ENCODE measurements at places on chromosomes 5 and 9.

GRCh38 chr5:65152131-65152530, 329.6 kb downstream of the ADAMTS6 start:
- no peaks in the 10 kb centered on the region for H3K4me1 ChIP-seq
- H3K27ac ChIP-seq = no peak overlapping the region
- no peak overlapping the region for H3K4me3 ChIP-seq
- DNase-seq = no peak

DNA sequence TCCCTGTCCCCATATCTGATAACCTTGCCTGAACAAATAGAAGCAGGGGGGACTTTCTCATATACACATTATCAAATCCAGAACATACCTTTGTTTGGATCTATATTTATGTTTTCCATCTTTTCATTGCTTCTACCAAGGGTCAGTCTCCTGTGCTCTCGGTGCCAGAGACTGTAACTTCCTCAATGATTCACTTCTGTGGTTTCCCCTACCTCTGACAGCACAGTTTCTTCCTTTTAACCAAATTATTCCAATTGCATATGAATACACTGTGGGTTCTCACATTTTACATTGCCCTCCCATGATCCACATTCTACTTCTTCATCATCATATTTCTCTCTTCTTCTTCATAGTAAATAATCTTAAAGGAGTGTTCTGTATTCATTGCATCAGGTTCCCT, 32.2 kb downstream of the NMUR2 start:
- no peaks in the 10 kb centered on the region for H3K4me1 ChIP-seq
- H3K27me3 ChIP-seq = no peaks in the 10 kb centered on the region
- no peak overlapping the region for H3K27ac ChIP-seq
- DNase-seq = no peak

GRCh38 chr9:115006660-115007059, 76.3 kb upstream of the TNFSF8 start:
- H3K4me1 ChIP-seq = no peaks in the 10 kb centered on the region
- no peaks in the 10 kb centered on the region for H3K27me3 ChIP-seq
- no peak for DNase-seq
- H3K4me3 ChIP-seq = no peak overlapping the region
- H3K36me3 ChIP-seq = no peaks in the 10 kb centered on the region

DNA sequence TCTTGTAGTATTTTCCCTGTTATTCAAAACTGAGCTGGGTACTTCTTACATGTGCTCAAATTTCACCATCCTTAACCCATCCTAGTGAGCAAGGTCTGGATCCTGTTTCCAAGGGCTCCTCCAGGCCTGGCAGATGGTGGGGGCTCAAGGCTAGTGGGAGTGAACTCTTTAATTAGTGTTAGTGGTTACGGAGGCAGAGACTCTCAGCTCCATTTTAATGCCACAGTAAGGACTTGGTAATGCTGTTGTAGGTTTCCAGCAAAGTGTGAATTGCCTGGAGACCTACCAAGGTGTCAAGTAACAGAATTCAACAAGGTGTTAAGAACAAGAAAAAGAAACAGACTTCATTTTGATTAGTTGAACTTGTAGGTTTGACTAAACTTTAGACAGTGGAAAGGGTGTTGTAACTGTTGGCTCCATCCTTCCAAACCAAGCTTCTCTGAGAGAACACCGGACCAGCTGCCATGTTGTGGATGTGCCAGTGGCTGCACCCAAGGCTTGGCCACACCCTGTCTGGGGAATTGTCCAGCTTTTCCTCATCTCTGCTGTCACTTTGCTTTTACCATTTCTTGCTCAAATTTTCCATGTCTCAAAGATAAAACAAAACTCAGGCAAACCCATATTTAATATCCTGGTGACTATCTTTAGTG, 98.7 kb downstream of the ADCY2 start:
- no peaks in the 10 kb centered on the region for H3K36me3 ChIP-seq
- no peaks in the 10 kb centered on the region for H3K27me3 ChIP-seq
- H3K4me1 ChIP-seq = no peaks in the 10 kb centered on the region
- no peak overlapping the region for H3K4me3 ChIP-seq
- no peak overlapping the region for H3K27ac ChIP-seq

DNA sequence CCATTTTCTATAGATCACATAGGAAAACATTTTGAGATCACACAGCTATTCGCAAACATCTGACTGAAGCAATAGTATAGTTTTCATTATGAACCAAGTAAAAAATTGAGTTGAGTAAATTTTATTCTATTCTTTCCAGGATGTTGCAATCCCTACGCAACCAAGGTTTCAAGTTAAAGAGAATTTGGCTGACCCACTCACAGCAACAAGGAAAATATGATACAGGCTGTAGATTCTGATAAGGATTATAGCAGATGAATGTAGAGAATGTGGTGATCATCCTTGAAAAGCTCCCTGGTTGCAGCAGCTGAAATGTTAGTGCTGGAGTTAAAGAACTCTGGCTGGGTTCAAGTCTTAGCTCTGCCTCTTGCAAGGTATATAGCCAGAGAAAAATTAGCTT, 4.7 kb downstream of the ABCA1 start:
- H3K4me3 ChIP-seq = no peak overlapping the region
- H3K27me3 ChIP-seq = no peaks in the 10 kb centered on the region
- no peak for DNase-seq
- H3K4me1 ChIP-seq = peaks cover 20% of the 10 kb centered on the region
- H3K36me3 ChIP-seq = no peaks in the 10 kb centered on the region

DNA sequence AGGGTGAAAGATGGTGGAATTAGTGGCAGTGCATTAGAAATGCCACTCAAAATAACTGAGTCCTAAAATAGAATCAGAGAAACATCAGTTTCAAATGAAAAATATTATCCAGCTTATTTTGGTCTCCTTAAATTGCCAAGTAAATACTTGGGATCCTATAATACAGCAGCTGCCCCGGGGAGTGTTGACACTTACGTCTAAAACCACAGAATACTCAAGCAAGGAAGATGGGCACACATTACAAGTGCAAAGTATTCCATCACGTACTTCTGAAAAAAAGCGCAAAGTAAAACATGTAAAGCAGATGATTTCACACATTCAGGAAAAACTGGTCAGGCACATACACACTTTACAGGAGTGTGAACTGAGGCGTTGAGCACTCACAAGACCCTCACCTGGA, 2.4 kb upstream of the ARHGEF37 start:
- H3K36me3 ChIP-seq = no peaks in the 10 kb centered on the region
- H3K27ac ChIP-seq = no peak overlapping the region
- DNase-seq = no peak

DNA sequence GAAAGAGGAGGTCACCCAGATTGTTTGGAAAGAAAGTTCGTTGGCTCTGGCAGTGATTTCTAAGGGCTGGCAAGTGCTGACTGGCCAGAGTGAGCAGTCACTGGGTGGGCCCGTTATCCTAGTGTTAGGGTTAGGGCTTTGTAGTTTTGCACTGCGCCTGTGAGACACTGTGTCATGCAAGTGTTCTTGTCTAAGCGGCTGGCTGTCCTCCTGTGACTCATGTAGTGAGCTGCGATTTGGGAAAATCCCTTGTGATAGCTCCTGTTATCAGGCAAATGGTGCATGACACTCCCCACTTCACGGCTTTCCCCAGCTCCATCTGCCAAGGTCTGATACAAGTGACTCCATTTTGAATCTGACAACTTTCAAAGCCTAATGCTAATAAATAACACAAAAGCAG, 526.0 kb upstream of the ADAMTS16 start:
- H3K4me1 ChIP-seq = no peaks in the 10 kb centered on the region
- no peak for DNase-seq
- no peaks in the 10 kb centered on the region for H3K36me3 ChIP-seq

DNA sequence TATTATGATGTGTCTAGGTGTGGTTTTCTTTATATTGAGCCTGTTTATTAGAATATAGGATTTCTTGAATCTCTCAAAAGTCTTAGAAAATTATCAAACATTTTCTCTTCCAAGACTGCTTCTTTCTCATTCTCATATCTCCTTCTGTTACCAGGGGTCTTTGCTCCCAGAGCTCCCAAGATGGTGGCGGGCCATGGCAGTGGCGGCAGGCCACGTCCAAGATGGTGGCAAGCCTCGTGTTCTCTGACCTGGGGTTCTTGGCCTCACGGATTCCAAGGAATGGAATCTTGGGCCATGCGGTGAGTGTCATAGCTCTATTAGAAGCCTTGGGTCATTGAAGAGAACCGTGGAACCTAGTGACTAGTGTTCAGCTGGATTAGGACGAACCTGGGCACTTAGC, 248.9 kb downstream of the SMARCA2 start:
- no peak for DNase-seq
- H3K4me1 ChIP-seq = no peaks in the 10 kb centered on the region
- no peaks in the 10 kb centered on the region for H3K27me3 ChIP-seq
- no peak overlapping the region for H3K27ac ChIP-seq

Data from common myeloid progenitor, CD34-positive (primary cell).